ENCODE measurements at places on chromosomes 7 and 10.
A peak's percentile ranks its signal among the peaks of the same experiment; 100 is the strongest.

- no peak for DNase-seq
Observed at GRCh38 chr7:23802720-23803397, 92.8 kb downstream of the STK31 start.

- DNase-seq: no peak
Observed at GRCh38 chr10:61099756-61100155, 155.8 kb upstream of the RHOBTB1 start.

- no peak for DNase-seq
Observed at GRCh38 chr7:66146701-66147100, 32.1 kb downstream of the CRCP start.

GRCh38 chr7:129950933-129951225 lies 1.9 kb downstream of the UBE2H start:
- DNase-seq: no peak

GRCh38 chr7:7620644-7621210 lies 19.8 kb upstream of the UMAD1 start:
- DNase-seq: no peak

GRCh38 chr7:30450240-30450982 lies 28.2 kb downstream of the NOD1 start:
- no peak for DNase-seq

DNA sequence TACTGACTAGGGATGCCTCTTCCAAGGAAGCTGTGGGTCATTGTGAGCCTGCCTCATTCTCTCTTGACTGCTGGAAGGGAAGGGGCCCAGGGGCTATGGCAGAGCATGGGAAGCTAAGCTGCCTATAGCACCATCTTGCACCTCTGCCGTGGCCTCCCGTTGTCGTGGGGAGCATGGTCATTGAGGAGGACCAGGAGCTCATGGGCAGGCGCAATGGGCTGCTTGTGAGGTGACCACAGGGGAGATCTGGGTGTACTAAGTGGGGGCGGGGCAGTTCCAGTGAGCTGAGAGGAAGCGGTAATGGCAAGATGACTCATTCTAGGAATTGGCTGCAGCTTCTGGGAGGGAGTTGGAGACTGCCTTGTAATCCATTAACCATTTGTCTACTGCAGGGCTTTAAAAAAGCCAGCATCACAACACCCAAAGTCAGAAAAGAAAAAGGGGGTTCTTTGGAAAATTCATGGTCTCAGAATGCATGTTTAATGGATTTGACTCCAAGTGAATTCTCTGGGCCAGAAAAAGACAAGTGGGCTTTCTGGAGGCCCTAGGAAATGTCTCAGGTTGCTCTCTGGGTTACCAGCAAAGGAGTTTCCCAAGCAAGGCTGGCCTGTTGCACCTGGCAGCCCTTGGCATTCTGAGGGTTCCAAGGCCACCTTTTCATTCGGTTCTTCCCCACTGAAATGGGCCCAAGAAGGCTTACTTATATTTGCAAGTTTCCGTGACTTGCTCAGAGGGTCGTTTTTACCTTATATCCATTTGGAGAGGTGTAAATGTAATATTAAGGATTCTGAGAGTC lies 3.6 kb downstream of the DUSP5 start:
- DNase-seq: peak; percentile 74

DNA sequence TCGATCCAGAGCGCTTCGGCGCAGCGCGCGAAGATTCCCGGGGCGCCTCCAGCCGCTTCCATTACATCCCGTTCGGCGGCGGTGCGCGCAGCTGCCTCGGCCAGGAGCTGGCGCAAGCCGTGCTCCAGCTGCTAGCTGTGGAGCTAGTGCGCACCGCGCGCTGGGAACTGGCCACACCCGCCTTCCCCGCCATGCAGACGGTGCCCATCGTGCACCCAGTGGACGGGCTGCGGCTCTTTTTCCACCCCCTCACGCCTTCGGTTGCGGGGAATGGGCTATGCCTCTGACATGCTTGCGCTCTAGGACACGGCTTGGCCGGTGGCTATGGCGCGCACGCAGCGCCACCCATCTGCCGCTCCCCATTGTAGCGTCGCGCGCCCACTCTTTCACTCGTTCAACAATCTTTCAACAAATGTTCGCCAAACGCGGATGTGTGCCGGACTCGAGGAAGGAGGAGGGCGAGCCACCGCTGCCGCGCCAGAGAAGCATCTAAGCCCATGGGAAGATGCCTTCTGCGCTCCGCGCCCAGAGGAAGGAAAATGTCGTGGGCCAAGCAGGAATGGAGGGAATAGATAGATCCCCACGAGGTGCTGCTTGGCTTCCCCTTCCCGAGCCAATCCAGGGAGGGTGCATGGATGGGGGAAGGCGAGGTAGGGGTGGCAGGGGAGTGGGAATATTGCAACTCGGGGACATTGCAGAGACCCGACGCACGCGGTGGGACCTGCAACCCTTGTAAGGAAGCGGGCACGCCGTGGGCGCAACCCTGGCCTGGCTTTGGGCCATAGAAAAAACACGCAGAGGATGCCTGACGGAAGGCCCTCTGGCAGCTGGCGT lies 5.1 kb upstream of the CYP26A1 start:
- DNase-seq: no peak

GRCh38 chr7:158414002-158414401 lies 173.6 kb downstream of the PTPRN2 start:
- DNase-seq: no peak

DNA sequence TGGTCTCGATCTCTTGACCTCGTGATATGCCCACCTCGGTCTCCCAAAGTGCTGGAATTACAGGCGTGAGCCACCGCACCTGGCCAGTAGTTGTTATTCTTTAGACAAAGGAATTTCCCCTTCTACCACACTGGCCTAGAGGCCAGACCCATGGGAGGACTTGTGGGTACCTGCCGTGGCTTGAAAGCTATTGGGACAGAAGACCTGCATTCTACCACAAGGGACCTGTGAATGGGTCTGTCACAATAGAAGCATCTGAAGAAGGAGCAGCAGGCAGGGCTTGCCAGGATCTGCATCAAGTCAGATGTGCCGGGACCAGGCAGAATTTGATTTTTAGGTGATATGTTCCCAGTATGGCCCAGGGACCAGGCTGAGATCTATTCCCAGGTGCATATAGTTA lies 356.9 kb downstream of the FGFR2 start:
- DNase-seq: no peak
